ENCODE measurements at places on chromosomes 1 and 21.

DNA sequence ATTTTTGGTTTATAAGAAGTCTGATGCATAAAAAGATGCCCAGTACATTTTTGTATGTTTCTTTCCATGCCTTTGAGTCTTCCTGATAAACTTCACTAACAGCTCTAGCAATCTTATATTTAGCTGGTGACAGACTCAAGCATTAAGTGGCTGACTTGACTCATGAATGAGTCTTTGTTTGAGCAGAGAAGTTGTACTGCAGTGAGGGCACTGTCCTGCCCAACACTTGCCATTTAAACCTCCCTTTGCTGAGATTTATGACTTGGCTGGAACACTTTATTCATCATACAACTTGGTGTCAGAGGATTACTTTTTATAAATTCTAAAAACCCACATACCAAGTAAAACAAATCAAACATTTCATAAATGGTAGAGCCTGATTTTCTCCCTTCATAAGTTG lies 14.6 kb upstream of the CAMSAP2 start:
- no peak for DNase-seq

DNA sequence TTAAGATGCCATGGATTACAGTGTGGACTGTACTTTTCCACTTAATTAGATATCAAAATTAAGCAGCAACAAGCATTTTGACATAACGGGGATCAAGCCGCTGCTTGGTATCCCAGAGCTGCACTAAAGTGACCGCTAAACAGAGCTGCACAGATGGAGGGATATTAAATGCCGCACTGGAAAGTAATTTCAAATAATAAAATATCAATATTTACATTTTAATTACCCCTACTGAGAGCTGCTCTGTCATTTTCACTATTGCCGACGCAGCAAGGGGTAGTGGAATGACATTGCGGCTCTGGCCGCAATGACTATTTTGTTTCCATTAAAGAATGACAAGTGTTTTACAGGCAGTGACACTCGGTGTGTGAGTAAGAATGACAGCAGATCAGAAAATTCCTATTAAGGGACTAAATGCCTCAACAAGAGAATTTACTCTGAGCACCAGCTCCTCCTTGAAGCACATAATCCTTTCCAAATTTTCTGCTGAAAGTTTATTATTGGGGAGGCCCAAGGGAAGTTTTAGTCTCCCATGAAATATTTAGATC lies 109.1 kb upstream of the USH2A start:
- no peak for DNase-seq

GRCh38 chr1:4307911-4308545 lies 346.4 kb upstream of the AJAP1 start:
- DNase-seq: no peak

DNA sequence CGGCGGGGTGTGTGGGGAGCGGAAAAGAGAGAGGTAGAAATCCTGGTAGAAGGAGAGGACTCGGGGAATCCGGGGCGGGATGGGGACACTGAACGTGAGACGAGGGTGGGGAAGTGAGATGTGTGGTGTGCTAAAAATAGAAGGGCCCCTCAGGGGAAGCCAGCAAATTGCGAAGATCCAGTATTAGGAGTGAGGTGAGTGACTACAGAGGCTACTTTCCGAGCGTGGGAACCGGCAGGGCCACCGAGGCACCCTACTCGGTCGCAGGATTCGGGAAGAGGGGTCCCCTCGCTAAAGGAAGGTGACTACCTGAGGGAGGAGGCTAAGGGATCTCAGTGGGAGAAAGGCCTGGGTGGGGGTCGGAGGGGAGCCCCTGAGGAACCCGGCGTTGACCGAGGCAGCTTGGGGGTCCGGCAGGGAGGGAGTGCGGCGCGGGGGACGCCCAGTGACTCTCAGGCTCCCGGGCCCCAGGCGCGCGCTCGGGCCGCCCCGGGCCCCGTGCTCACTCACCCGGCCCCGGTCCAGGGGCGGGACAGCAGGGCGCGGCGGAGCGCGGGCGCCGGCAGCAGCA lies 318 bp downstream of the ALDH4A1 start:
- no peak for DNase-seq

- no peak for DNase-seq
These were observed 56.3 kb upstream of the COA6 start for GRCh38 chr1:234316937-234317336.

DNA sequence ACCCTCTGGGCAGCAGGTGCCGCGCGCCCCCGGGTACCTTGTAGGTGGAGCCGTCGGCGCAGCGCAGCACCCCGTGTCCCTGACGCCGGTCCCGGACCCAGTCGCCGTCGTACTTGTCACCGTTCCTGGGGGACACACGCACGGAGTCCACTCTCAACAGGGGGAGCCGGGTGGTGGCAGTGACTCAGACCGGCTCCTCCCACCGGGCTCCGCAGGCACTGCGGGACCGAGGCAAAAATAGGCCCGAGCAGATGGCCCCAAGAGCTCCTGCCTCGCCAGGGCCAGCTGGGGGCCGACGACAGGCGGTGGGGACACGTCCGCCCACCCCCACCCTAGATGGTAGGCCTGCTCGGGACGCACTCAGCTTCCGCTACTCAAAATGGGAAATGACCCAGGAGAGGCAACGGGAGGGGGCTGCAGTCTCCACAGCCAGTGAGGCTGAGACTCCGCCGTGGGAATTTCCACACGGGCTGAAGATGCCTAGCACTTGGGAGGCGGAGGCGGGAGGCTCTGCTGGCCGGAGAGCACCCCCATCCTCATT lies 6.3 kb downstream of the MORN1 start:
- DNase-seq: no peak

DNA sequence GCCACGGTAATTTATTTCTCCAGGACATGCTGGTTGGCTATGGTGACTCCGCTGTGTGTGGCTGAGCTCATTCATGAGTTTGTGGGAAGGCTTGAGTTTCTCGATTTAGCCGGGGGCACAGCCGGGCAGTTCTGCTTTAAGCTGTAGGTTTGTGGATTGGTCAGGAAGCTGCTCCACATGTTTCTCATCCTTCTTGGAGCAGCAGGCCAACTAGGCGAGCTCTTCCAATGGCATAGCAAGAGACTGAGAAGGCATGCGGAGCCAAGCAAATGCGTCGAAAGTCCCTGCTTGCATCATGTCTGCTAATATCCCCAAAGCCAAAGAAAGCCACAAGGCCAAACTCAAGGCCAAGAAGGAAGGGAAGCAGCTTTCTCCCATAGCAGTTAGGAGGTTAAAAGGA lies 71.6 kb upstream of the GREM2 start:
- no peak for DNase-seq

GRCh38 chr1:246526380-246526779 lies 19.3 kb upstream of the SMYD3 start:
- no peak for DNase-seq

DNA sequence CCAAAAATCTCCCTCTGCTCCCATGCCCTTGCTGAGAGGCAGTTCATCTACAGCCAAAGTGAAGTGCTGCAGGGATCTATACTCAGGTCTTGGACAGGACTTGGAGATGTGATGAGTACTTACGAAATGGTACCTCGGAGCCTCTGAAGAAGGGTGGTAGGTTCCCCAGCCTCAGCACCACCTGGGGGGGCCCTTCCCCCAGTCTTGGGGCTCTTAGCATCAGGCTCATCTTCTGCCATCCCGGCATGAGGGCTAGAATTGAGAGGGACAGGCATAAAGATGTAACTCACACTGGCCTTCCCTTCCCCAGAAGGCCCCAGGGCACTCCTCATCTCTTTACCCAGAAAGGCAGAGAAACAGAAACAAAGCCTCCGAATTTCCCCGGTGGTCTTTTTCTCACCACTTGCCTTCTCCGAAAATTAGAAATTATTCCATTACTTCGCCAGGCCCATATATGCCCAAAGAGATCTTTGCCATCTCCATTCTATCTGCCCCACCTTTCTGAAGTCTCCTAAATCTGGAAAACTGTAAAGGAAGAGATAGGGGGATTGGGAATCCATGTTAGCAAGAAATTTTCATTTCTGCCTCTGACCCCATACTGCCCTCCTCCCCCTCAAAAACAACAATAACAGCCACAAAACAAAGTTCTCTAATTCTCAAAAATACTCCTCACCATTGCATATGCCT lies 827 bp downstream of the RFX5 start:
- no peak for DNase-seq

DNA sequence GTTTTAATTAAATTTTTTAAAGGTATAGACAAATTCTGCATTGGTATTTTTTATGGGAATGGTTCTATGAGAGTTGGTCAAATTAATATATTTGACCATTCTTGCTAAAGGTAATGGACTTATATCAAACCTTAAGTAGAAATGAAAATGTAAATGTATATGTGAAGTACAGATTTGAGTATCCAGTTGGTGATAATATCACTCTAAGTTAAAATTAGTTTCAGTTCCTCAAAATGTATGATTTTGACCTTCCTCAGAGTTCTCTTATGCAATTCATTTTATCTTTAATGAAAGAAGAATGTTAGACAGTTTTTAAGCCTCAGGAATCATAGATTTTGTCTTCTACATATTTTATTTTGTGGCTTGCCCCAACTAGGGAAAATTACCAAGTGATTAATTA lies 1291.5 kb upstream of the B3GALT2 start:
- DNase-seq: no peak

- no peak for DNase-seq
These were observed 2.9 kb downstream of the RIPK4 start for GRCh38 chr21:41763996-41764395.

GRCh38 chr1:181075766-181076350 lies 12.6 kb upstream of the IER5 start:
- DNase-seq: no peak

- no peak for DNase-seq
These were observed 26.4 kb upstream of the RUNX1 start for GRCh38 chr21:35075546-35075945.

- no peak for DNase-seq
These were observed 164.2 kb downstream of the FMN2 start for GRCh38 chr1:240255922-240256321.

DNA sequence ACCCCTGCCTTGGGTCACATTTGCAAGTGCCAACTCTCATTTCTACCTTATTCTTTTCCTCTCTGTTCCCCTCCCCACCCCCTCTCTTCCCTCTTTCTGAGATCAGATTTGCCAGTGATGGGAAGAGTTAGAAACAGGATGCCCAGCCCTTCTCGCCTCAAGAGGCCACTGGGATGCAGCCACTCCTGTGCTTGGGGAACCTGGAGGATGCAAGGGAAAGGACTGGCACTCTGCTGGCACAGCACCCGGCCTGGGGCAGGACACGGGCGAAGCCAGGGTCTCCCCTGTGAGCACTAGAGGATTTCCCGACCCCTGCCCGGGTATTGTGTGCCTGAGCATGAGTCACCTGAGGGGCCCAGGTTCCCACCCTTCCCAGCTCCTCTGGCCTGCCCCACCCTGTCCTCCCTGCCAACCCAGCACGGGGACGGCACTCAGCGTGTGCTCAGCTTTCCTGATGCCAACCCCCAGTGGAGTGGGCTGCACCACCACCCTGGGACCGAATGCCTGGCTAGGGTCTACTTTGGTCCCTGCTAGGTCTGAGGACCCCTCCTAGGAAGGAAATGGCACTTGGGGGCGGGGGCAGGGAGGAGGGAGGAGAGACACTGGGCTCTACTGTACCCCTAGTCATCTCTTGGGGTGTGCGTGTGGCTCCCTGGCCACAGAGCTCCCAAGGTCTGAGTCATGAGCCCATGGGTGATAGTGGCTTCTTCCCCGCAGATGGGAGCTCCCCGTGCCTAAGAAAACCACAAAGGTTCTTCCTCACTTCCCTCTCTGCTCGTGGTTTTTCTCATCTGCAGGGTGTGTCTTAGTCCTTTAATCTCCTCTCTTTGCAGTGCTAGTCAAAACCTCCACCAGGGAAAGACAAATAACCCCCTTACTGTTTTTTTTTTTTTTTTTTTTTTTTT lies 12.4 kb downstream of the LMNA start:
- DNase-seq: peak; percentile 73

GRCh38 chr1:228837817-228838716 lies 102.8 kb downstream of the RHOU start:
- no peak for DNase-seq

DNA sequence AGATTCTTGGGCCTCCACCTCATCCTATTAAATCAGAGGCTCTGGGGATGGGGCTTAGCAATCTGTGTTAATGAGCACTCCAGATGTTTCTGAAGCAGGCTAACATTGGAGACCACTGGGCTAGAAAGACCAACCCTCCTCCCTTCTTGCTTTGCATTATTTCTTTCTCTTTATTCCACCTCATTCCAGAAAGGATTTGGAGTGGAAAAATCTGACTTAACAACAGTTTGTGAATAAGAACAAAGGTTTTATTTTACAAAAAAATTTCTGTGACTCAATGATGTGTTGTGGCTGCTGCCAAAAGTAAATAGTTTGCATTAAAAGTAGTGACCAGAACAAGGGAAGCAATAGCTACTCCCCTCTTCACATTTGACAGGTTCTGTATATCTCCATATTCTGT lies 79.4 kb downstream of the TGFB2 start:
- no peak for DNase-seq

DNA sequence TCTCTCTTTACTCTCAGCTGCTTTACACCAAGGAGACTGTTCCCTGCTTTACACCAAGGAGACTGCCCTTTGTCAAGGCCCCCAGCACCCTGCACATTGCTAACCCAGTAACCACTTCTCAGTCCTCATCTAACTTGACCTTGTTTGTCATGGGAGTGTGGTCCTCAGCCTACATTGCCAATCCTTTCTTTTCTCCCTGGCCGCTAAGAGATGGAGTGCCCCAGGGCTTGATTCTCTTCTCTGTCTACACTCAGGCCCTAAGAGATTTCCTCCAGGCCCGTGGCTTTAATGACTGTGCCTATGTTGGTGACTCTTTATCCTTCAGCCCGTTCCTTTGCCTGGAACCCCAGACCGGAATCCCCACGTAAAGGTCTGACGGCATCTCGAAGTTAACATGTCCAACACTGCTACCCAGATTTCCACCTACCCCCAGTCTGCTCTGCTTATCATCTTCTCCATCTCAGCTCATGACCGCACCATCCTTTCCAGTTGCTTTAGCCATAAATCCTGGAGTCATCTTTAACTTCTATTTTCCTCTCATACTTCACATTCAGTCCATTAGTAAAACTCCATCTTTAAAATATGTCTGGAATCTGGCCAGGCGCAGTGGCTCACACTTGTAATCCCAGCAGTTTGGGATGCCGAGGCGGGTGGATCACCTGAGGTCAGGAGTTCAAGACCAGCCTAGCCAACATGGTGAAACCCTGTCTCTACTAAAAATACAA lies 9.5 kb upstream of the SEMA4A start:
- no peak for DNase-seq

DNA sequence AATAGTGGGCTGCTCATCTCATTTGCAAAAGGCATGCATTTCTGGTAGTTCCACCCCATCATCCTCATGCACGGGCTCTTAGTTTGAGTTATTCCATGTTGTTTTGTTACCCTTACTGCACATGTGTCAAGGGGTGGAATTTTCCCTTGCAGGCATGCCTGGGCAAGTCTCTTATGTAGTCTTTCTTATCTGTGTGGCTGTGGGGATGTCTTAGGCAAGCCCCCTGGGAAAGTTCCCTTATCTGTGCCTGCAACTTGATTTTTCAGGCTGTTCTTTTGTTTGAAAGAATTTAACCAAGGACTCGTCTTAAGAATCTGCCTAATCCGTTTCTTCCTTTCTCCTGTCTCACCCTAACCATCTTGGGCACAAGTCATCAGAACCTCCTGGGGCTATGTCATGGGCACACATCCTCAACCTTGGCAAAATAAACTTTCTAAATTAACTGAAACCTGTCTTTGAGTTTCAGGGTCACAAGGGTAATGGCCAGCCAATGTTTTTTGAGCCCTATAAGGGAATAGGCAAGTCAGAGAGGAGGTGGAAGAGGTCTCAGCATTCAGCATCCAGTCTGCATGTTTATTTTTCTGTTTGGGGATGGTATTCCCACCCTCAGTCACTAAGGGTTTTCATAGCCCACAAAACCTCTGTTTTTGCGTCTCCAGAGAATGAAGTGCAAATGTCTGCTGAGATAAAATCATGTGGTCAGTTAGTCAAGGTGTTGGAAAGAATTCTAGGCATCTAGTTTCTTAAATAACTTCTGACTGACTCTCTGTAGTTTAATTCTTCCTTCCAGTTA lies 579.7 kb downstream of the PLA2G4A start:
- no peak for DNase-seq
